COR-L47 (cell line): ENCODE measurements at places on chromosomes 7 and 10.

DNA sequence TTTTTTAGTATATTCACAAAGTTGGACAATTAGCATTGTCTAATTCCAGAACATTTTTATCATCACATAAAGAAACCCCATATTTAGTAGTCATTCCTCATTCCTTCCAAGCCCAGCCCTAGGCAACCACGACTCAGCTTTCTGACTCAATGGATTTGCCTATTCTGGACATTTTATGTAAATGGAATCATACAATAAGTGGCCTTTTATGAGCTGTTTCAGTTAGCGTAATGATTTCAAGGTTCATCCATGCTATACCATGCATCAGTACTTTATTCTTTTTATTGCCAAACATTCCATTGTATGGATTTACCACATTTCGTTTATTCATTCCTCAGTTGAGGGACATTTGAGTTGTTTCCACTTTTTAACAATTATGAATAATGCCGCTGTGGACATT, 249.2 kb downstream of the DYNC1I1 start:
- DNase-seq, result no peak

DNA sequence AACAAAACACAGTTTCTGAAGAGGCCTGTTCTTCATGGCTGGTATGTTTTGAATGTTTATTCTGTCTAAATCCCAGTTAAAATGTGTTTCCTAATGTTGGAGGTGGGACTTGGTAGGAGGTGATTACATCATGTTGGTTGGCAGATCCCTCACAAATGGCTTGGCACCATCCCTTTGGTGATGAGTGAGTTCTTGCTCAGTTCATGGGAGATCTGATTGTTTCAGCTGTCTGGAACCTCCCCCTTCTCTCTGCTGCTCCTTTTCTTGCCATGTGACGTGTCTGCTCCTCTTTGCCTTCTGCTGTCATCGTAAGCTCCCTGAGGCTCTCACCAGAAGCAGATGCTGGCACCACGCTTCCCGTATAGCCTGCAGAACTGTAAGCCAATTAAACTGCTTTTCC, 383.6 kb upstream of the TPK1 start:
- DNase-seq, result no peak

DNA sequence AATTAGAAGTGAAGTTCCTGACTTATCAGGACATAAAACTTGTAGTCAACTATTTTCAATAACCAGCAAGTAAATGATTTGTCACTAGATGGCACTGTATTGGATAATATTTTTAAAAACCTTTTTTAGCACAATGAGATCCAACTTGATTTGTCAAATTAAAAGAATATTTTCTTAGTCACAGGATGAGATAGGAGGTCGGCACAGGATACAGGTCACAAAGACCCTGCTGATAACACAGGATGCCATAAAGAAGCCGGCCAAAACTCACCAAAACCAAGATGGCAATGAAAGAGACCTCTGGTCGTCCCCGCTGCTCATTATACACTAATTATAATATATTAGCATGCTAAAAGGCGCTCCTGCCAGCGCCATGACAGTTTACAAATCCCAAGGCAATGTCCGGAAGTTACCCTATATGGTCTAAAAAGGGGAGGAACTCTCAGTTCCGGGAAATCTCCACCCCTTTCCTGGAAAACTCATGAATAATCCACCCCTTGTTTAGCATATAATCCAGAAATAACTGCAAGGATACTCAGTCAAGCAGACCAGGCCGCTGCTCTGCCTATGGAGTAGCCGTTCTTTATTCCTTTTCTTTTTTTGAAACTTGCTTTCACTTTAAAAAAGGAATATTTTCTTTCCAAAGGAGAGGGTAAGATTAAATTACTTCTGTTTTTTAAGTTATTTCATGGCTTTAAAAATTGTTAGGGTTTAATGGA, 255.7 kb upstream of the MKLN1 start:
- DNase-seq, result no peak

- DNase-seq, result no peak
Measured at GRCh38 chr7:33725111-33726025, 180.0 kb upstream of the BMPER start.

DNA sequence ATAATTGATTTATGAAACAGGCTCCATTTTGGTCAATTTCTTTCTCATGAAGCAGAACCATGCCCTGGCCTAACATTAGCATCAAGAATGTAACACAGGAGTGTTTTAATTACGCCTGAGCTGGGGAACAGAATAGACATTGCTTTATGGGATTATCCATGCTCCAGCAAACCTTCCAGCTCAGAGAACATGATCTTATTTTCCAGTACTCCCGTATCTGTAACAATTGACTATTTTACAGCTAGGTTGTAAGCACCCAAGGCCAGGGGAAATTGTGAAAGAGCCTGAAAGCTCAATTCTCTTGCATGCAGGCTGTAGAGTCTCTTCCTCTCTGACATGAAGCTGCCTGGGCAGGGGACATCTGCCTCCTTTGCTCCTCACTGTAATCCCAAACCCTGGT, 30.8 kb upstream of the CRYGN start:
- no peak for DNase-seq

GRCh38 chr10:78935697-78936407, 132.9 kb upstream of the ZMIZ1 start:
- no peak for DNase-seq

GRCh38 chr10:89332123-89332633, 4.4 kb downstream of the IFIT3 start:
- DNase-seq, result no peak

- no peak for DNase-seq
Measured at GRCh38 chr7:156220078-156220605, 407.9 kb upstream of the SHH start.
